Ecto neural progenitor cell (in vitro differentiated cells): ENCODE measurements at places on chromosomes 11 and 22.

GRCh38 chr11:67354075-67355022 lies 1.0 kb upstream of the POLD4 start:
- no peak for DNase-seq

DNA sequence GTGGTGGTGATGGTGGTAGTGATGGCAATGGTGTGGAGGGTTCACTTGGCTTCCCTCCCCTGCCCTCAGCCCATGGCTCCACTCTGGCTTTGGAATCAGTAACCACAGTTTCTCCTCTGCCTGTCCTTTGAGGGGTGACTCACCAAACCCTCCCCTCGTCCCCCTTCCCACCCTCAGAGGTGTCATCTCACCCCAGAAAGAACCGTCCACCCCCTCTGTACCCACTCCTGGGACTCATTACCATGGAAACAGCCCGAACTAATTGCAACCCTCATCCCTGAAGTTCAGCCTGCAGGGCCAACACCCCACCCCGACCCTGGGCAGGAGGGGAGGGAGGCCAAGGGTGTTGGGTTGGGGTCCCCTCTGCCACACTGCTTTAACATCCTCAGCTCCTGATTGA lies 26.6 kb downstream of the PHLDB1 start:
- no peak for DNase-seq

GRCh38 chr11:72740060-72740424 lies 12.2 kb downstream of the ARAP1 start:
- DNase-seq: no peak

DNA sequence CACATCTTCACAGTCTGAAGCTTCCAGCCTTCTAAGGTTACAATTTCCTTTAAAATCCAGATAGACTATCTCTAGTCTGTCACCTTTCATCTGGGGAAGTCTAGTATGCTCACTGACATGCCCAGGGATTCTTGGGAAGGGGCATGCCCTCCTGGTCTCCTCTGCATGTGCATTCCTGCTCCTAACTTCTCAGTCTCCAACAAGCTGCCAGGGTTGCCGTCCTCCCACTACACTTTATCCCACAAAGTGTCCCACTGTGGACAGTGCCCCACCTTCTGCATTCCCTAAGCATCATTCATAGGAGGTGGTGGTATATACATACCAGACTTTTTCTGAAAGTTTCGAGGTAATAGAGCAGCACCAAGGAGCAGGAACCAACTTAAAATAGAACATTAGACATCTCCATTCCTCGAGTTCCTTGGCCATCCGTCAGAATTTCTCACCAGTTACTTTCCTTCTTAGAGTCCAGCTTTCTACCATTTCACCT lies 28.7 kb downstream of the EIF3F start:
- DNase-seq: no peak

DNA sequence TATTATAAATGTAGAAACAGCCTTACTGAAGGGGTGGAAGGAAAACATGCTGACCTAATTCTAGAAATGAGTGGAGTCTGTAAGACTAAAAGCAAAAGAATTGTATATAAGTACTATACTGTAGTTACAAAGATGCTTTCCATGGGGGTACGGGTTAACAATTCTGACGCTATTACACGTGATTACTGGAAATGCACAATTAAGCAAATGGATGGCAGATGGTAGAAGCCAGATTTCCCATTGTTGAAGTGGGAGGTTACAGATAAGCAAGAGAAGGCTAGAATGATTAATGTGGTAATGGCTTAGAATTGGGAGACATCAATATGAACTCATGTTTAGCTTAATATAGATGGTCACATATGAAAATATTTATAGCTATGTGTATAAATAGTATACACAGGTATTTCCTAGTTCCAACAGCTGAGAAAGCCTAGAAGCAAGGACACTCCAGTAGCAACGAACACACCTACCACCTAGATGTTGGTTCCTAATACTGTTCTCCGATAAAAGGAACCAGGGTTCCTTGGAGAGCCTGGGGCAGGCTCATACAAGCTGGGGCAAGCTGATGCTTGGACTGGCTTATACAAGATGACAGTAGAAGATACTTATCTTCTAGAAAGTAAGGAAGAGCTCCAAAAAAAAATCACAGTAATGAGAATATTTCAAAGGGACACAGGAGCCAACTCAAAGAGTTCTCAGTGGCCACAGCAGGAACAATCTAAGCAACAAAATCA lies 13.5 kb downstream of the SMC1B start:
- no peak for DNase-seq

DNA sequence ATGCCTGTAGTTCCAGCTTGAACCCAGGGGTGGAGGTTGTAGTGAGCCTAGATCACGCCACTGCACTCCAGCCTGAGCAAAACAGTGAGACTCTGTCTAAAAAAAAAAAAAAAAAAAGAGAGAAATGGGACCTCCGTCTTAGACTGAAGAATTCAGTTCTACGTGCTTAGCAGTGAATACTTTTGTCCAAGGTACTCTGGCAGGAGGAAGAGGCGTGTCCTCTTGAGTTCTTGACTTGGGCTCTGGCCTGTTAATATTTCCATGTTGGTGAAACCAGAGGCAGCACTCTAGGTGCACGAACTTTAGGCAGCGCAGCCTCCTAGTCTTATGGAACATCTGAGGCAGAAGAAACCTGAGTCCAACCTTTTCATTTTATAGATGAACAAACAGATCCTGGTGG lies 2.4 kb downstream of the HMBS start:
- DNase-seq: no peak

GRCh38 chr11:20719821-20720220 lies 50.4 kb downstream of the NELL1 start:
- no peak for DNase-seq

GRCh38 chr22:42938976-42939375 lies 76.0 kb downstream of the PACSIN2 start:
- no peak for DNase-seq

DNA sequence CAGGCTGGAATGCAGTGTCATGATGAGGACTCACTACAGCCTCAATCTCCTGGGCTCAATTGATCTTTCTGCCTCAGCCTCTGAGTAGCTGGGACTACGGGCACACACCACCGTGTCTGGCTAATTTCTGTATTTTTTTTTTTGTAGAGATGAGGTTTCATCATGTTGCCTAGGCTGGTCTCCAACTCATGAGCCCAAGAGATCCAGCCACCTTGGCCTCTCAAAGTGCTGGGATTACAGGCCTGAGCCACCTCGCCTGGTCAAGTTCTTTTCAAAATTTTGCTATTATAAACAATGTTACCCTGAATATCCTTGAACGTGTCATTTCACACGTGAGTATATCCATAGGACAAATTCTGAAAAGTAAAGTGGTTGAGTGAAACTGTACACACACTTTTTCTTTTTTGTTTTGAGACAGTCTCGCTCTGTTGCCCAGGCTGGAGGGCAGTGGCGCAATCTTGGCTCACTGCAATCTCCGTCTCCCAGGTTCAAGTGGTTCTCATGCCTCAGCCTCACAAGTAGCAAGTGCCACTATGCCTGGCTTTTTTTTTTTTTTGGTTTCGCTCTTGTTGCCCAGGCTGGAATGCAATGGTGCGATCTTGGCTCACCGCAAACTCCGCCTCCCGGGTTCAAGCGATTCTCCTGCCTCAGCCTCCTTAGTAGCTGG lies 21.6 kb upstream of the EP300 start:
- no peak for DNase-seq

DNA sequence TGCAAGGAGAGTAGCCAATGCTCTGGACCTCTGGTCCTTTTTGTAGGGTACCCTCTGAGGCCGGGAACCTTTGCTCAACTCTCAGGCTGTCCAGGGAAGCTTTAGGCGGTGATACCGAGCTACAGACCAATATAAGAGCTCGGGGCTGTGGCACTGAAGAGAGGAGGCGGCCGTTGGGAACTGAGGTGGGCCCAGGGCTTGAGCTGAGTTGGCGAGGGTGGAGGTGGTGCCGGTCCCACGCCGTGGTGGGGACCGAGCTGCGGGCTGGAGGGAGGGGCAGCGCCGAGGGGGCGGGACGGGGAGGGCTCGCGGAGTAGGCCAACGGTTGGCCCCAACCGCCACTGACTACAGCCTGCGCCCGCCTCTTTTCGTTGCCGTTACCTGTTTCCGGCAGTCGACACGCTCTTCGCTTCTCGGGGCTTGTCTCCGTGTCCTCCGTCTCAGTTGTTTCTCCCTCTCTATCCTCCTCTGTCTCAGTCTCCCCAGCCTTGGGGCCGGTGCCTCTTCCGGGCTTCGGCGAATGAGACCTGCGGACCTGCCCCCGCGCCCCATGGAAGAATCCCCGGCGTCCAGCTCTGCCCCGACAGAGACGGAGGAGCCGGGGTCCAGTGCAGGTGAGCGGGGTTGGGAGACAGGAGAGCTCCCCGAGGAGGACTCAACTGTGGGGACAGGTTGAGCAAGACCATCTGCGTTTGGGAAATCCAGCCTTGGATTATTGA lies at the start of gene NEU3:
TSS of gene NEU3 (plus strand) at position 393 of the 719 bp plus-strand sequence. CDS start at position 521, 128 bp downstream.
- peak; percentile 84 for DNase-seq

DNA sequence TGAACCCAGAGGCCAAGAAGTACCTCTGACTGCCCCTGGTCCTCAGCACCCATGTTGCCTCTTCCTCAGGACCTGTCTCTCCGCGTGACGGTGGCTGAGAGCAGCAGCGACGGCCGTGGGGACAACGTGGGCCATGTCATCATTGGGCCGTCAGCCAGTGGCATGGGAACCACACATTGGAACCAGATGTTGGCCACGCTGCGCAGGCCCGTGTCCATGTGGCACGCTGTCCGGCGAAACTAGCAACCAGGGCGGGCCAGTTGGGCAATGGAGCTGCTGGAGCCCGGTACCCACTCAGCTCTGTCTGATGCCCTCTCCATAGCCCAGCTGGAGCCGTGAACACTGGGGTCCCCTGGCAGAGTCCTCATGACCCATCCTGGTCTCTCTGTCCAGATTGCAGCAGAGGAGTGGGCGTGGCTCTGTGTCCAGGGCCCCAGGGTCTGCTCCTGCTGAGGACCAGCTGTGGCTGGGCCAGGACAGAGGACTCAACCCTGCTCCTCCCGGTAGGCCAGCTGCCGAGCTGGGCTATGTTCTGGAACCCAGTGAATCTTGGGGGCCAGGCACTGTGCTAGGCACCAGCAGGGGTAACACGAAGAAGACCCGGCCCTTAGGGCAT lies 8.0 kb upstream of the RHOD start:
- DNase-seq: no peak

- DNase-seq: no peak
Observed at GRCh38 chr11:58905721-58906547, 33.4 kb upstream of the GLYATL1 start.

DNA sequence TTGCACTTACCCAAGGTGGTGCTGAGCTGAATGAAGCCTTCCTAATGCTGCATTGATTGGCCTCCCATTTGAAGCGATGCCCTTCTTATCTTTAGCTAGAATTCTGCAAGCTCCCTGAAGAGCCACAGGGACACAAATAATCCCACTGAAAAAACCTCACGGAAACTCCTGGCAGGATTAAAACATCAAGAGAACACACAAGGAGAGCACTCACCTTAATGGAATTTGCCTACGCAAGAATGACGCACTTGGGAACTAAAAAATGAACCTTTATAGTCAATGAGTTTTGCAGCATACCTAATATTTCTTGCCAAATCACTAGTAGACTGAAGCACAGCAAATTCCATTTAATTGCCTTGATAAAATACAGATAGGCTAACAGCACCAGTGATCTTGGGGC lies 232.8 kb upstream of the UBASH3B start:
- DNase-seq: no peak

DNA sequence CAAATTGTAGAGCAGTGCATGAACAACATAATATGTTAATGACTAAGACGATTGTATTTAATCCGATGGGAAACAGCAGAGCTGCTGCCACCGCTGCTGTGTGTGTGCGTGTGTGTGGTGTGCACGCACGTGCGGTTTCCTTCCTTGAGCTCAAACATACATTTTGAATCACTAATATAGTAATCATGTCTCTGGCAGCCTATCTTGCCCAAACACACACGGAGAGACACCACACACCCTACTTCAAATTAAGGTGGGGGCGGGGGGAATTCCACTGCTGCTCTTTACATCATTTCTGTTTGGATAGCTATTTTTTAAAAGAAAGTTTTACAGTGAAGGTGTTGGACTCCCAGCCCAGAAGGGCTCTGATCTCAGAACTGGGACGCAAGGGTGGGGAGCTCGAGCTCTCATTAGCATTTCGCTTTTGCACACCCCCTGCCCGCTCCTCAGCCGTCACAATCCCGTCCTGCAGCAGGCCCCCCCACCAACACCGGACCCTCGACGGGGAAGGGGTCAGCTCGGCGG lies 651 bp upstream of the FAM83F start:
- no peak for DNase-seq

GRCh38 chr22:42964994-42965699 lies 49.8 kb downstream of the PACSIN2 start:
- DNase-seq: no peak

DNA sequence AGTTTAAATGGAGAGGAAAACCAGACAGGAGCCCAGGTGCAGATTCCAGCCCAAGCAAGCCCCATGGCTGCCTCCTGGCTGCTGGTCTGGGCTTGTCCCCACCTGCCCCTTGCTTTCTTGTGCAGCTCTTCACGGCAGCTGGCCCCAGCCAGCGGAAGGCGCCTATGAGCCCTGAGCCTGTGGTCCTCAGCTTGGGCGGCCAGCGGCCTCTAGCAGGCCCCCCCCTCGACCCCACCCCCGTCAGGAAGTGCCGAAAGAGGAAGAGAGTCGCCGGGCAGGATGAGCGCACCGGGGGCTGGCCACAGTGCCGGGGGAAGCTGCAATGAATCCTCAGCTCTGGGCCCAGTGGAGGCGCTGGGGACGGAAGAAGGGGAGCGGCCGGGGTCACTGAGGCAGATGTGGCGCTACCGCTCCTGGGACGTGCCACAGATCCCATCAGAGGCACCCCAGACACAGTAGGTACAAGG lies 2.1 kb upstream of the DGKZ start:
- no peak for DNase-seq

- DNase-seq: no peak
Observed at GRCh38 chr11:130216591-130217132, 57.1 kb downstream of the ST14 start.

- DNase-seq: no peak
Observed at GRCh38 chr22:23269441-23270211, 89.3 kb downstream of the BCR start.

GRCh38 chr11:2090172-2091111 lies 48.7 kb downstream of the IGF2 start:
- peak; percentile 42 for DNase-seq

- DNase-seq: no peak
Observed at GRCh38 chr11:6855971-6856541, 6.8 kb upstream of the OR10A2 start.

DNA sequence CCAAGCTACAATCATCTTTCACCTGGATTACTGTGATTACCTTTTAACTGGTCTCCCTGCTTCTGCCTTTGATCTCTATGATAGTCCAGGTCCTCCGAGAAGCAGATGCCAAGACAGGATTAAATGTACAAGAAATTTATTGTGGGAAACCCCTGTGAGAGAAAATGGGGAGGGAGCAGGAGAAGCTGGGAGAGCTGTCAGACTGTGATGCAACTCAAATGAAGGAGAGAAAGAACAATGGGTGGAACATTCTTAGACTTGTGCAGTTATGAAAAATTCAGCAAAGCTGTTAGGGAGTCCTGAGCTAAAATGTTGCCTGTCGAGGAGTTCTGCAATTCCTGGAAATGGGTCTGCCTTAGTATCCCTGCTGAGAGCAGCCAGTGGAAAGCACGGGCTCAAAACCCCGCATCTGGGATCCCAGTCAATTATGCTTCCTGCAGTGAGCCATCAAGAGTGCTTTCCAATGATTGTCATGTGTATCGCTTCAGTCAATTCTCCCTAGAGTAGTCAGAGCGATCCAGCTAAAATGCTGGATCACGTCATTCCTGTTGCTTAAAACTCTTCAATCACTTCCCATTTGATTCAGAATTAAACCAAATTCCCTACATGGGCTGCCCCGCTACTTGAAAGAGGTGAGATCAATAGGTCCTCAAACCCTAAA lies 16.5 kb upstream of the CSTF3 start:
- DNase-seq: no peak
